Epithelial cell of esophagus (primary cell): ENCODE measurements at places on chromosomes 1 and 21.

DNA sequence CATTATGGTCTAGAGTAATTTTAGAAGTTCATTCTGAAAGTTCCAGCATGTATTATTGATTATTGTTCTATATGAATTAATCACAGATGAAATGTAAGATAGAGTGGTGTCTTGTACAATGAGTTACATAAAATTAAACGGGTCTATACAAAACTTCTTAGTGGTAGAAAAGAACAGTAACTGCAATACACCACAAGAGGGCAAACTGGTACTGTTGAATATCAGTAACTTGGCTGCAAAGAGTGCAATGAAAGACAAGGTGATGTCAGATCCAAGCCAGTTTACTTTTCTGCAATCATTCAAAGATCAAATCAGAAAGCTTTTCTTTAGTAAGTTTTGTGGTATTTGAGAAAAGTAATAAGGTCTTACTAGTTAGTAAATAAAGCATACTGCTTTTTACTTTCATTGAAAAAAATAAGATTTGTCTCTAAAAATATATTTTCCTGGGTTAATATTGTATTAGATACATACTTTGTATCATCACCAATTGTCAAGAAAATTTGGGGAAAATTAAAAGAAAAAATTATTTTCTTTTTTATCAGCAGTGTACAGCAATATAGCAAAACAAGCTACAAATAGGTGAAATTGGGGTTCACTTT lies 66.4 kb upstream of the BTG3 start:
- DNase-seq, result peak; percentile 82

- DNase-seq, result peak; percentile 9
These were observed 146.4 kb downstream of the NOS1AP start for GRCh38 chr1:162215902-162216301.

GRCh38 chr1:248823517-248824001 lies 2.2 kb downstream of the SH3BP5L start:
- DNase-seq, result peak; percentile 22

DNA sequence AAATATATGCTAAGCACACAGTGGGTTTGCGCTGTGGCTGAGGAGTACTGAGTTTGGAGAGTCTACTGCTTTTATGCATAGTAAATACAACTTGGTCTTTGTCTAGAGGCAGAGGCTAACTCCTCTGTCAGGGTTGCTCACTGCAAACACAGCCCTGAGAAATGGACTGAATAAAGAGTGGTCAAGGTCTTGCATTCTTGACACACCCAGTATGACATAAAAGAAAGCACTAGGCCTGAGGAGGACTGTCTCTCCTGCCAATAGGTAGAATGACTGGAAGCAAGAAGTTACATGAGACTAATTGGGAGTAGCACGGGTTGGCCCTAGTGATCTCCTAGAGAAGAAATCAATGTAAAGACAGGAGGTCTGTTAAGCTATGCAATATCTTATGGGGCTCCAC lies 367.2 kb upstream of the B3GALT2 start:
- DNase-seq, result no peak

- no peak for DNase-seq
These were observed 147.1 kb downstream of the ASTN1 start for GRCh38 chr1:177017287-177017852.

GRCh38 chr1:224881762-224882211 lies 47.7 kb upstream of the DNAH14 start:
- no peak for DNase-seq

DNA sequence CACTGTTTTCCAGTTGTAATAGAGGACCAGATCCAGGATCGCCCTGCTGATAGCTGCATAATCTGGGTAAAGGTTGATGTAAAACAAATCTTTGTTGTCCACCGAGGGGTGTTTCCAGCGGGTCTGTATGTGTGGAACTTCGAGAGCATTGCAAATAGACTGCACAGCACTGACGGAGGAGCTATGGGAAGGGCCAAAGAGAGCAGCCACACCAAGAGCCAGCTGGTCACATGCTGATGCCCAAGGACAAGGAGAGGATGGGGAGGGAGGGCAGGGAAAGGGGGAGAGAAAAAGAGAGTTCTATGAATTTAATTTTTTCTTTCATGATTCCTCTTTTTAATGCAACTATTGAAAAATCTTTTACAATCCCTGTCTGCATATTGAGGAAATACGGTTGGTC lies 250.0 kb downstream of the GRIK1 start:
- no peak for DNase-seq

- peak; percentile 14 for DNase-seq
These were observed 49.1 kb downstream of the PCSK9 start for GRCh38 chr1:55088413-55088812.

DNA sequence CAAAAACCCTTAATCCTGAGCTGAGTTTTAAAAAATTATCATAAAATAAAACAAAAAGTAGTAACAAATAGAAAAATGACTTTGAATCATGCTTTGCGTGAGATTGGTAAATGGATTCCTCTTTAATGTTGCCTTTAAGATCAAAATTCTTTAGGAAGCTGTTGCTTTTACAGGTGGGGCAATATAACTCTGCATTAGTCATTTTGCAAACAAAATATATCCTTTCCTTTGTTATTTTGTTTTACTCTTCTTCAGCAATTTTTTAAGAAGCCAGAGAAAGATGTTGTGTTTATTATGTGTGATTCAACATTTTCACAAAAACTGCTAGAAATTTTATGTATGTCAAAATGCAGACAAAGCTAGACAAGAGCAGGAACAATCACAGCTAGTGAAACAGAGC lies 50.0 kb downstream of the MARK1 start:
- peak; percentile 50 for DNase-seq

DNA sequence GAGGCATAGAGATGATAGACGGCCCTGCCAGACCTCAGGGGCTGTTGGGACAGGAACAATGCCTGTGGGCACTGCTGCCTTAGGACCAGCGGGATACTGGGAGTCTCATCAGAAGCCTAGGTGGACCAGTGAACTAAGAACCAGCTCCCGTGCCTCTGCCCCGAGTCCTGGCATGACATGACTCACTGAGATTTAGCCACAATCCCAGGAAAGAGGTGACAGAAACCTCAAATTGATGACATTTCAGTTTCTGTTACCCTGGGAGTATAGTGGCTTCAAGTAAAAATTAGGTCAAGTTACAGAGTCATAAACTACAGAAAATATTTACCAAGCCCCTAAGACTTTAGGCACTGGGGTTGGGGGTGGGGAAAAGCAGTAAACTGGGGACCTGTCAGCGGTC lies 74.6 kb upstream of the GADD45A start:
- DNase-seq, result peak; percentile 35

- no peak for DNase-seq
These were observed 6.9 kb upstream of the HLX start for GRCh38 chr1:220872296-220872695.

DNA sequence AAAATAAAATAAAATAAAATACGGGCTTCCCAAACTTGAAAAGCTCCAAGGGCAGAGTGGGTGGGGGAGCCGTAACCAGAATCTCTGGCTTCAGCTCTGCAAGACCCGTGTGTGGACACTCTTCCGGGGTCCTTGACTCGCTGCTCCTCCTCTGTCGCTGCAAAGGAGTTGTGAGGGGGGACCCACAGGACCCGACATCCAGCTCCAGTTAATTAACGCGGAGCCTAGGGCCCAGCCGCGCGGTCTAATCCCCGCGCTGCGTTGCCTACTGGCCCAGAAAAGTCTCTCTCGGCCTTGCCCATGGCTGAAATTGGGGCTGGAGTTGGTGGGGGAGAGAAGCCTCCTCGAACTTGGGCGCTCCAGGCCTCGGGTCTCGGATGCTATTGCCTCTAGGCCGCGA lies 1.8 kb downstream of the LMX1A start:
- no peak for DNase-seq

DNA sequence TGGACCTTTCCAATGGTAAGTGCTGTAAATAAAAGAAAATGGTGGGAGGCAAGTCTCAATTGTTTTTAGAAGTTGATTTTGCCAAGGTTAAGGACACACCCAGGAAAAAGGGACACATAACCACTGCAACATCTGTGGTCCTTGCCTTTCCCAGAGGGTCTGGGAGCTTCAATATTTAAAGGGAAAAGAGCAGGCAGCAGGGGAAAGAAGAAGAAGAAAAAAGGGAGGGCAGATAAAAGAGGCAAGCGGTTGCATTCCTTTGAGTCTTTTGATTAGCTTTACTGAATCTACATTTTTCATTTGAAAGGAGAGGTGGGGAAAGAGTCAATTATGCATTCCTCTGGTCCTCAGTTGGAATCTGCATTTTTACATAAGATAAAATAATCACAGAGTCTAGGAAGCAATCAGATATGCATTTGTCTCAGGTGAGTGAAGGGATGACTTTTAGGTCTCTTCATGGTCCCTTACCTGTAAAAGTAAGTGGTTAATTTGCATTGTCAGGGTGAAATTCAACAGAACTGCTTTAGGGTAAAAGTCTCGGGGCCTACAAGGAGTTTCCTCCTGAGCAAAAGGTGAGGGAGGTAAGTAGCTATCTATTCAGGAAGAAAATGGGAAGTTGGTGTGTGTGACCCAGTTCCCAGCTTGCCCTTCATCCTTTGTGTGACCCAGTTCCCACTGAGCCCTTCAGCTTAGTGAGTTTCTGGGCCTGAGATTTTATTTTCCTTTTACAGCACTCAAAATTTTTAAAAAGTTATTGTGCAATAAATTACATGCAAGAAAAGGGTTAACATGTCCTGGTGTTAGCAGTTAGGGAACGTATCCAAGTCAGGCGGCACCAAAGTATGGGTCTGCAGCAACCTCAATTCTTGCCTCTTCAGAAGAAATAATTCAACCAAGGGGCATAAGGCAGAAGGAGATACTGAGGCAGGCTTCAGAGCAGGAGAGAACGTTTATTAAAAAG lies 8.6 kb upstream of the CNIH3 start:
- no peak for DNase-seq

GRCh38 chr1:117336088-117336817 lies 31.0 kb upstream of the MAN1A2 start:
- no peak for DNase-seq

DNA sequence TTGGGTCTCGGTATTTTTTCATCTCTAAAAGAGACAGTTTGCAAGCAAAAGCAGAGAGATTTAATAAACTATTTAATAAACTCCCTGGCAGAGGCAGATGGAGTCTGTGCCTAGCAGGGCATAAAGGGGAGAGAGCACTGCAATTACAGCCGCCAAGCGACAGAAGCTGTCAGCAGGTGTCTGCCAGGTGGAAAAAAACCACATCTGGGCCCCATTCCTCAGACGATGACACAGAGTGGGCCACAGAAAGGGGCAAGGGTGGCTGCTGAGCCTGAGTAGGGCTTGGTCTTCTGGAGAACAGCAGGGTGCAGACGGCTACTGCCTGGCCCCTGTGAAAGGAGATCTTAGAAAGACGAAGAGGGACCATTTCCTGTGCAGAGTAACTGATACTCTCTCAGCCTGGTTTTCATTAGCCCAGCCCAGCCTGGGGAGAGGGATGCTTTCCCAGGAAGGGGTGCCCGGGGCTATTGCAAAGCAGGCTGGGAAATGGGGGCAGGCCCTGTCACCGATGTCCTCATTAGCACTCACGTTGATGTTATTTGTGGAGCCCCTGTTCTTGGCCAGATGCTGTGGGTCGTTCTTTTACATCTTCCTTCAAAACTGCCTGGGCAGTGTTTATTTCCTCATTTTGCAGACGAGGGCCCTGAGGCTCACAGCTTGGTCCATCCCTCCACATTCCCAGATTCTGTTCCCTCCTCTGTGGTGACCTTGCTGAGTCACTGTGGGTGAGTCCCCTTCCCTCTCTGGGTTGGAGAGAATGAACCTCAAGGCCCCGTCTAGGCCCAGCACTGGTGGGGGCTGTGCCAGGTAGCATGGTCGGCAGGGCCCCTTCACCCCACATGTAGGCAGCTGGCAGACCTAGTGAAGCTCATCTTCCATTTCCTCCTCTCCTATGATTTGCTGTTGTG lies 472.7 kb downstream of the PTPRU start:
- peak; percentile 79 for DNase-seq

DNA sequence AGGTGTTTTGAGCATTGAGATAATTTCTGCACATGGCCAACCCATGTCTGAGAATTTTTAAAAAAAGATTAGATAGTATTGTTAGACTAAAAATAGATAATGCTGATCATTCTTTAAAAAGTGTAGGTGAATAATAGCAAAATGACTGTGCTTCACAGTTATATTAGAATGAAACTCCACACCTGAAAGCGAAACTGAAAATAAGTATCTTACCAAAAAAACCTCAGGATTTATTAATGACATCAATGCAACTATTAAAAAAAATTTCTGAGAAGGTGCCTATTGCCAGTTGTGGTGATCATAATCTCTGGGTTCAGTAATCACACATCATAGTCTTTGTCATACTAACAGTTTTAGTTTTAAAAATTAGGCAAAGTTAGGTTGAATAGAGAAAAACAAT lies 36.5 kb downstream of the PLA2G4A start:
- no peak for DNase-seq

GRCh38 chr1:211495584-211495983 lies 3.6 kb upstream of the RD3 start:
- peak; percentile 34 for DNase-seq

GRCh38 chr1:7388141-7388487 lies 383.0 kb upstream of the VAMP3 start:
- DNase-seq, result no peak

DNA sequence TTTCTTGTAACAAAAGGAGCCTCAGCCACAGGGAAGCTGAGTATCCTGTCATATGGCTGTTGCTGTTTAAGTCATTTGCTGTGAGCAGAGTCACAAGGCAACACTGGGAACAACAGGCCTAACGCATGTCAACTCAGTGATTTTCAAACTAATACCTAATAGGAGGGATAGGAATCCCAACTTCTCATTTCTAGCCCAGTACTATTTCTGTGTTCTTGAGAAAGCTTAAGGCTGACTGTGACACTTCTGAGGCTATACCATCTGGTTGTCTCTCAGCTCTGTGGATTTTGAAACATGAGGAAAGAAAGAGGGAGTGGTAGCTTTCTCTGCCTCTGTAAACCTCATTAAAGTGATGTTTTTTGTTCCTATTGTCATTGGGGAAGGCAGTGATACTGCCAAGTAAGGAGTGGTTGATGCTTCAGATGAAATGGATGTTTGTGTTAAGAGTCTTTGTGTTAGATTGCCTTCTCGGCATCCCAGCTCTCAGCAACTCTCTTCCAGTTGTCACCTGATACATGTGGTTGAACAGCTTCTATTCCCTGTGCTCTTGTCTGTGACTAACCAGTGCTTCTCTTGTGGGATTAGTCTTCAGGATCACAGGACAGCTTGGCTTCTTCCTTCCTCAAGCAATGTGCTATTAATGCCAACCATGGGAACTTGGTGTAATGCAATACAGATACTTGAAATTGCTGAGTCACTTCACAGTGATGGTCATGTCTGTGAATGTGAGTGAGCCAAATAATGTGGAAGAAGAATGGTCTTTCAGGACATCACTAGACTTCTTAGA lies 166.8 kb upstream of the IVNS1ABP start:
- DNase-seq, result peak; percentile 93

DNA sequence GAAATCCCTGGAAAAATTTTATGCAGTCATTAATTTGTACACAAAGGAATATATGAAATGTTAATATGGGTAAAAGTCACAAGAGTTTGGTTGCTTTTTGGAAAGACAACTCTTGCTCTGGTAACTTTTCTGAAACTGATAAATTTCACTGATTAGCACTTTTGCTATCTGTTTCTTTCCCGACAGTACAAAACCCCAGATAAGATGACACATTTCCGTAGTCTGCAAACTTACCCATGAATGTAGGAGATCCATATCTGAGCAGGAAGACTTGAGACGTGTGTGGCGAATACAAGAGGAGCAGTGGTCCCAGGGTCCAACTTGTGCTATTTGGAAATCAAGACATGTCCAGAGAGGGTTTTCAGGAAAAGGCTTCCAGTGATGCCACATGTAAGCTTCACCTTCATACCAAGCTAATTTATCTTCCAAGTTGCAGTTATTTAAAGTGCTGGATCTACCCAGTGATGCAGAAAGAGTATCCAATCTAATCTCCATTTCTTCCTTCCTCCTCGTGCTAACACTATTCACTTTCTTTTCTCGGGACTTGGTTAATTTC lies 35.9 kb upstream of the SAMSN1 start:
- DNase-seq, result no peak

GRCh38 chr1:182135946-182136345 lies 74.4 kb upstream of the ZNF648 start:
- DNase-seq, result no peak
